ENCODE measurements at places on chromosomes 3 and 15. TPM values are rescaled to one million over a fixed set of nuclear protein-coding genes. Genes with fewer than 3 reads are reported as not detected.

GRCh38 chr3:123586131-123586530 is 1.3 kb upstream of the HACD2 start:
- H3K4me3 ChIP-seq, result peak overlapping the region; percentile 65
- peaks cover 26% of the 10 kb centered on the region for H3K4me1 ChIP-seq
- H3K27me3 ChIP-seq, result no peaks in the 10 kb centered on the region

- H3K27me3 ChIP-seq, result no peaks in the 10 kb centered on the region
- no peak overlapping the region for H3K4me3 ChIP-seq
- peaks cover 4% of the 10 kb centered on the region for H3K36me3 ChIP-seq
- H3K27ac ChIP-seq, result no peak overlapping the region
Measured at GRCh38 chr15:29113336-29114220, 156.0 kb downstream of the NSMCE3 start.

TMCO5A gene
- total RNA-seq, result not detected

IL17RB gene
- not detected for total RNA-seq

C3orf80 gene
- not detected for total RNA-seq
